ENCODE measurements at places on chromosomes 2 and 18.
A peak's percentile ranks its signal among the peaks of the same experiment; 100 is the strongest.

GRCh38 chr2:218033590-218034496 lies 31.0 kb upstream of the TNS1 start:
- DNase-seq: peak; percentile 77

DNA sequence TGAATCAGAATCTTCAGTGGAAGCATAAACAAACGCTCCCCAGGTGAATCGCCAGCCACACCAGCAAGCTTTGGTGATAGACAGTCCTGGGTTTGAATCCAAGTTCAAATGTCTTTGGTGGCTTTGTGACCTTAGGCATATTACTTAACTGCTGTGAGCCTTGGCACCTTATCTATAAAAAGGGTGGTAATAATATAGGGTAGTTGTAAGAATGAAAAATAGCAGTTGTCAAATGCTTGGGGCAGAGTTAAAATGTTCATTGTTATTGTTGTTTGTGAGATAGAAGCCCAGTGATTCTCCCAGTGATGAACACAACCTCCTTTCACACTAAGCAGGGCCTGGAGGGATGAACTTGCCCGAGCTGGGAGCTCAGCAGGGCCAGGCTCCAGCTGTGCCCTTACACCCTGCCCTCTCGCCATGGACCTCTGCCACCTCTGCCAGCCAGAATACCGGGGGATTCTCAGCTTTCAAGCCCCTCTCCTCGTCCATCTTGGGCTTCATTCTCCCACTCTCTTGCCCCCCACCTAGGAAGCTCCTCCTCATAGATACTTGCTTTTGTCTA lies 6.1 kb upstream of the TMBIM1 start:
- no peak for DNase-seq

DNA sequence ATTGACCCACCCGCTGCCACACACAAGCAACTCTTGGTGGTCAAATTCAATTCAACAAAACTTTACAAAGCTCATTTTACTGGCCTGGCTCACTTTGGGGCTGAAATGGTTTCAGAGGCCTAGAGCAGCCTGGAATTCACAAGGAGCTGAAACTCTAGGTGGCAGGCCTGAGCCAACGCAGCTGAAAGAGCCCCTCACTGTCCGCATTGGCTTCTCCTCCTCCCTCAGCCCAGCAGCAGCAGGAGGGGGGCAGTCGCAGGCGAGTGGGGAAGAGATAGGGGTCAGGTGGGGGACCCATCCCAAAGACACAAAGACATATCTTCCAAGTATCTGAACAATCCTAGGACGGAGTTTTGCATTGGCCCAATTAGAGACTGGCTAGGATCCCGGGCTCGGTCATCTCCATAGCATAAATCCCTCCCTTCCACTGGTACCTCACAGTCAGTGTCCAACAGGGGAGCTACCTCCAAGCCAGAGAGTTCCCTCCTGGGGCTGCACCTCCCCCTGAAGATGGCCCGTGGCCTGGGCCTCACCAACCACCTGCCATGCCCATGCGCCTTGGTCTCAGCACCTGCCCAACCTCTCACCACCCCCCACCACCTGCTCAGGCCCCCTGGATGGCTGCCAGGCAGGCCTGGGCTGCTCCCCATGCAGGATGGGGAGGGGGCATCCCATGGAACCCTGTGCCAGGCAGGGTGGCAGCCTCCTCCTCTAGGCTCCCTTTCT lies 113.4 kb downstream of the ZBTB7C start:
- peak; percentile 86 for DNase-seq

DNA sequence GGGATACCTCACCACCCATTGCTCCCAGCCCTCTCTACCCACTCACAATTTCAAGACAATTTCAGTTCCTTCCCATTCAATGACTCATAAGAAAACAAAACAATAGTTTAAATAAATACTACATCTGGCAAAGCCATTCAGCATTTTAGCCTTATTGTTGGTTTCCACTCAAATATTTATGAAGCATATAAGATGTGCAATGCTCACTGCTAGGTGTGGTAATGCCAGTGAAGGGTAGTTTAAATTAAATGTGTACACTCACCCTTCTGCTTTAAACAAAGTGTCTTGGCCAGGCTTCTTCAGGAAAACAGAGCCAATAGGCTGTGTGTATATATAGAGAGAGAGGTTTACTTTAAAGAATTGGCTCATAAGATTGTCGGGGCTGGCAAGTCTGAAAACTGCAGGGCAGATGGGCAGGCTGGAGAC lies 37.0 kb downstream of the INO80C start:
- DNase-seq: no peak

DNA sequence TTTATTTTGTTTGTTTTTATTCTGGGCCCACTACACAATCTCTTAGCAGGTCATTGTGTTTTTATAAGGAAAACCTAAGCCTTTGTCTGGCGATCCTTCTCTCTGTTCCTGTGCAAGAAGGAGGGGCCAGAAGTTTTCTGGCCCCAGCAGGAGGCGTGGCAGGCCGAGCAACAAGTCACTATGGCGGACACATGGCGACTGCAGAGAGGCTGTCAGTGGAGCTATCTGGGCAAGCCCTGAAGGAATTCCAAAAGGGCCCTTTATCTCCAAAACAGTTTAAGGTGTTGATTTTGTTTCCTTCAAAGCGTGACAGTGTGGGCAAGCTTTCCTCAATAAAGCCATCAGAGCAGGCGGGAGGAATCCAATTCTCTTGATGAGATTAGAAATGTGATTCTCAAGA lies 118.8 kb upstream of the CTAGE1 start:
- peak; percentile 75 for DNase-seq

DNA sequence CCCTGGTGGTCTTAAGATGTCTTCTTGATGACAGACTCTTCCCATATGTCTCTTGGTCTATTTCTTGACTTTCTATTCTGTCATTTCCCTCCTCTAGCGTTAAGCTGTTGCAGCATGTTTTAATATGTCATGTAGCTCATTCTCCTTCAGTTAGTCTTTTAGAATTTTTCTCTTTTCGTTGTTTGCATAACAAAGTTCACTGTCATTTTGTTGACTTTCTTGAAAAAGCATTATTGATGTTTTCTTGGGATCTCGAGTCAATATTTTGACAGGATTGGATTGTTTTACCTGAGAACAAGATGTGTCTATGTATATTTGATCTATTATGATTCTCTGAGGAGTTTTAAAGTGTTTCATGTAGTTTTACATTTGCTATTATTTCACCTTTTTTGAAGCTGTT lies 24.8 kb downstream of the SOCS6 start:
- no peak for DNase-seq

DNA sequence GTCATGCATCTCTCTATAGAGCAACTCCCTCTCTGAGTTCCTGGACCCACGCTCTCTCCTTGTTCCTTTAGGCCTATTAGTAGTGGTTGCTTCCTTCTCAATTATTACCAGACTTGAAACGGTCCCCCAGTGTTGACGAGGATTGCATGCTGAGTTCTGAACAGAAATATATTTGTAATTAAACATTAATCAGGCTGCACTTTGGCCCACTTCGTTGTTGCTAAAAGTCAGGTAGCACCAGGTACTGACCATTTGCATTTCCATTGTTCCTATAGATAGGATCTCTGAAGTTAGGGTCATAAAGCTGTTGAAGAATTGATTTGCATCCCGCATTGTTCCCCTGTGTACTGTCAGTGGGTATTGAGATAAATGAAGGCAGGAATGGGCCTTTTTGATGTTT lies 36.9 kb upstream of the TTR start:
- no peak for DNase-seq

- DNase-seq: no peak
These were observed 123.8 kb downstream of the ERBB4 start for GRCh38 chr2:212414767-212415211.

DNA sequence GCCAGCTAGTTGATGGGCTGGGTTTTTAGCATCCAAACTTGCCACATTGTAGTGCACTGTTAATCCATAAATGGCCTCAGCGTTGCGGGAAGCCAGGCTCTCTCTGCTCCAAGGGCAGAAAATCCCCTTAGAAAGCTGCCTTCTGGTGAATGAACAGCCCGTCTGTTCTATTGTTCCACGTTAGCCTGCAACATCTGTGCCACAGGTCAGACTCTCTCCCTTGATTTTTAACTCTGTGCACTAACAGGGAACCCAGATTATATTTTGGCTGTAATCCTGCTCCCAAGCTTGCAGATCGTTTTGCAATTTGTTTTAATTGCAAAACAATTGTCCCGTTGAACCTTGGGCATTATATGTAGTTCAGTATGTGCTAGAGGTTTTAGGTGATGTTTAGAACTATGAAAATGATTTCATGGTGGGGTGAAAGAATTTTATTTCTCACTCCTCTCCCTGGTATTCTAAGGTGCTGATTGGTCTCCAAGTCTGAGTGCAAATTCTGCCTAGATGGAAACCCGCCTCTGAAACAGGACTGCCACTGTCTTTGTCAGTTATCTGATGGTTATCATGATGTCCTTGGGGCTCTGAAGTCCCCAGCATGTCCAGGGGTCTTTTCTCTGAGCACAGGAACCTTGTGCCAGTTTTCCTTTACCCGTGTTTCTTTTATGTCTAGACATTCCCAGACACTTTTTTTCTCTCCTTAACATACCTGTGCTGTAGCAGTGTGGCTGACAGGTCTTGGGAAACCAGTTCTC lies 106.6 kb downstream of the MAP4K4 start:
- DNase-seq: no peak

All from endodermal cell (in vitro differentiated cells).